T1000 (cell line): ENCODE measurements at places on chromosomes 2 and 18.

DNA sequence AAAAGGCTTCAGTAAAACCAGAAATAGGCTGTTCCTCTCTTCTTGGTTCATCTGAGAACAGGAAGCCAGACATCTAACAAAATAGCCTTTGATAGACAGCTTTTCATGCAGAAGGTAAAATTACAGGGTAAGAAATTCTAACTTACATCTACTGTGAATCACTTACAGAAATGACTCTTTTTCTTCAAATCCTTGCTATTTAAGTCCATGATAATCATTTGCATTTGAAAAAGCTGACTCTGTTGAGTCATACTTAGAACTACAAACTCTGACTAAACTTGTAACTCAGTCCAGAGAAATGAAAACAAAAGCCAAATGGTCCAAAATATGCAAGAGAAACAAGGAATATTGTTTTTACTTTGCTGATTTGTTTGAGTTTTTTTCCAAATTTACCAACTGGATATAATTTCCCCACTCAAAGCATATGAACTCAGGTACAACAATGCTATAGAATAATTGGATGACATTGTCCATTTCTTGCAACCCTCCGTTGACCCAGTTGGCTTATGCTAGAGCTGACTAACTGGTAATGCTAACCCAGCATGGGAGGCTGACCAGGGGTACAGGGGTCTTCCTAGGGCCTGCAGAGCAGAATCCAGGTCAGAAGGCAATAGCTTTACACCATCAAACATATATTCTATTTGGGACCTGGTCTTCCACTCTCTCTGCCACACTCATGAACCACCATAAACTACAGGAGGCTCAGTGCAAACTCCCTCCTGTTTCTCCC is 18.8 kb upstream of the MREG start:
- no peak for DNase-seq

DNA sequence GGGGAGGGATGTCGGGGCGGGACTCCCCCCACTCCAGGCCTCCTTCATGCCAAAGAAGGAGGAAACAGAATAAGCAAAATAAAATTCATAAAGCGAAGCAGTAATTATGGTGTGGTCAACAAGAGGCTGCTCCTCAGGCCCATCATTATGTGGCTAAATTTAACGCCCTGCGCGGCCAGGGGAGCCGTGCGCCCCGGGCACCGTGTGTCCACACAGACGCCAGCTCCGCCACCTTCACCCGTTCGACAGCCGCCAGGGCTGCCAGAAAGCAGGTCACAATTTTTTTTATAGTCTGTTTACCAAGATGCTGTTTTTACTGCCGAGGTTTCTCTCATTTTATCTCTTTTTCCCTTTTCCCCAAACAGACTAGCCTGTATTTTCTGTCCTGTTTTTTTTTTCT is 31.0 kb downstream of the NHEJ1 start:
- DNase-seq: no peak

GRCh38 chr2:219752726-219753125 is 125.3 kb downstream of the SLC4A3 start:
- DNase-seq: no peak

DNA sequence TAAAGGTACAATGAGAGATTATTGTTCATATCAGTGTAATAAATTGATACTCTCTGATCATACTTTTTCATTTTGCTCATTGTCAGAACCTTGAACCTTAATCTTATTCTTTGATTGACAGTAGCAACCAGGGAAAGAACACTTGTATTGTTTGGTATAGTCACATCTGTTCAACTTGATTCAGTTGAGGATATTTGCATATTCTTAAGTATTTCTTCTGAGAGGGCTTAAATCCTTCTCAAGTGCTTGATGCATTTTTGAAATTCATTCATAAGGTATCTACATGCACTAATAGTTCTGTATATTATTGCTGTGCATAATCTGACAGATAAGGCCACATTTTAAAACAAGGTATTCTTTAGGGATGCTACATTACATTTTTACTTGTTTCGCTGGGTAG is 118.9 kb downstream of the EHBP1 start:
- DNase-seq: no peak

DNA sequence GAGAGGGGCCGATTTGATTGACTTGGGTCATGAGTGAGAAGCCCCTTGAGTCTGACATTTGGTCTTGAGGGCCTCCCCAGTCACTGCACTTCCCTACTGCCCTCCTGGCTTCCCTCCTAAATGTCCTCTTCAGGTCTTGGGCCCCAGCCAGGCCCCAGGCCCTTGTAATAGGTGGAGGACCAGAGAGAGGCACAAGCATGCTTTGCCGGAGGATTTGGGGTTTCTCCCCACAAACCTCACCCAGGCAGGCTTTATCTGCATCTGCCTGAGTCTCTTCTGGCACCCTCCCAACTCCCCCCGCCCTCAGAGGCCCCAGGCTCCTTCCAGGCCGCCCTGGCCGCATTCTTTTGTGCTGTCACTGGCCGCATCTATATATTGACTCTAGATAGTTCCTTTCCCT is 270.7 kb downstream of the HAUS1 start:
- no peak for DNase-seq

DNA sequence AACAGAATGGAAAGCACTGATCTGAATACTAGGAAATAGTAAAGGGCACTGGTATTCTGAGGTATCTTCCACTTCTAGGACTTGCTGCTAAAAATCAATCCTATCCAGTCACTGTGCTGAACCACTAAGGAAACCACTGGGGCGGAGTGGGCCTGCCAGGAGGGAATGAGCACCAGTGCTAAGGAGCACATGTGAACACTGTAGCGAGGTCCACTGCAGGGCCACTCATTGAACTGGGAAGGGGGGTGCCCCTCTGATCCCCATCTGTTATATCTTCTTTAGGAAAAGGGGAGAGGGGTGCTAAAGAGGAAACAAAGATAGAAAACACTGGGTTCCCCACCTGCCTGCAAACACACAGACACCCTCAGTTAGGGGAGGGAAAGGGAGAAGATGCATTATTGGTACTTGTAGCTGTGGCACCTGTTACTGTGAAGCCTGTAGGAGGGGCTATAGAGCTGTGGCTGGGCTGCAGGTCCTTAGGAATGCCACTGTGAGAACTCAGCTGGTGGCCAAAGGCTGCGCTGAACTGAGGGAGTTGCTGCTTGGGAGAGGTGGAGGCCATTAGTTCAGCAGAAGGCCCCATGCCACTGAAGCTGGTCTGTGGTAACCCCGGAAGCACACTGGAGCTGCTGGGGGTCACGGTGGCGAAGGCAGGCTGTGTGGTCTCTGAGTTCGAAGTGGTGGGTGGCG is 81.8 kb downstream of the INO80D start:
- no peak for DNase-seq

- no peak for DNase-seq
Measured at GRCh38 chr2:194385376-194385775, 1271.7 kb upstream of the SLC39A10 start.
